ENCODE measurements at places on chromosomes 5 and 9.

GRCh38 chr5:17918373-17919104, 284.3 kb downstream of the TAF11L14 start:
- DNase-seq, result no peak

DNA sequence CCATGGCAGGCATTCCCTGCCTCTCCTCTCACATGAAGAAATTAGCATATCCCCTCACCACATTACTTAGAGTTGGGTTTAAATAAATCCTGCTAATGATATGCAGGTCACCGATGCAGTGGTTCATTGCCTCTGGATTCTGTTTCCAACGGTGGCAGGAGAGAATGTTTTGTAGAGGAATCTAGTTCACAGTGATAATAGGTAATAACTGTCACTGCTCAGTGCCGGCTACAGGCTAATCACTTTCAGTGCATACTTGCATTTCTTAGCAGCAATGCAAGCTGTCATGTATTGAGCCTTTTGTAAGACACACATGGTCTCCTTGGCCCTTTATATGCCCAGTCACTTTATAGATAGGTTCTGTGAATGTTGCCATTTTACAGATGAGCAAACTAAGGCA, 59.5 kb upstream of the INSYN2B start:
- no peak for DNase-seq

GRCh38 chr9:20490246-20490834, 132.0 kb downstream of the MLLT3 start:
- no peak for DNase-seq

DNA sequence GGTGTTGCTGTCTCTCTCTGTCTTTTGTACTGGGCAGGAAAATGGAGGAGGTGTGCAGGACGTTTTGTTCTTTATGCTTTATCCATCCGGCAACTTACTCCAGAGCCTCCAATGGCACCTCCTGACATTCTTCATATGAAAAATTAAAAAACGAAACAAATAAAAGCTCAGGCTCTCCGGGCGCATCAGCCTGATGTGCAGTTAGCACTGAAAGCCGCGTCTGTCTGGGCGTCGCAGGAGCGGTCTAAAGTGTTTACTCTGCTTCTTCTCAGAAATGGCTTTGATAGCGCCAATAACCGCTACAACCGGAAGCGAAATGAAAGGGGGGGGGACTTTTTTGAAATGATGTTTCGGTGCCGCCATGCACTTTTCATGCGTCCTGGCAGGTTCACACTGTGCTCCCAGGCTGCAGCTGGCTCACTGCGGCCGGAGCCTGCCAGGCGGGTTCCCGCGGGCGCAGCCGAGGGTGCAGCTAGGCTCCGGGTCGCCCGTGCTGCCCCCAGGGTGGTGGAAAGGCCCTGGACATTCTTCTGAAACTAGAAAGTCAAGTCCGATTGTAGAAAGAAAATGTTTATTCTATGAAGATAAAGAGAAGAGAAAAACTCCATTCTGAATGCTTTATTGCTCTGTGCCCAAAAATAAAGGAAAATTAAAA, 407.7 kb upstream of the IRX1 start:
- DNase-seq, result no peak

GRCh38 chr5:56190497-56190896, 42.6 kb downstream of the ANKRD55 start:
- DNase-seq, result no peak

DNA sequence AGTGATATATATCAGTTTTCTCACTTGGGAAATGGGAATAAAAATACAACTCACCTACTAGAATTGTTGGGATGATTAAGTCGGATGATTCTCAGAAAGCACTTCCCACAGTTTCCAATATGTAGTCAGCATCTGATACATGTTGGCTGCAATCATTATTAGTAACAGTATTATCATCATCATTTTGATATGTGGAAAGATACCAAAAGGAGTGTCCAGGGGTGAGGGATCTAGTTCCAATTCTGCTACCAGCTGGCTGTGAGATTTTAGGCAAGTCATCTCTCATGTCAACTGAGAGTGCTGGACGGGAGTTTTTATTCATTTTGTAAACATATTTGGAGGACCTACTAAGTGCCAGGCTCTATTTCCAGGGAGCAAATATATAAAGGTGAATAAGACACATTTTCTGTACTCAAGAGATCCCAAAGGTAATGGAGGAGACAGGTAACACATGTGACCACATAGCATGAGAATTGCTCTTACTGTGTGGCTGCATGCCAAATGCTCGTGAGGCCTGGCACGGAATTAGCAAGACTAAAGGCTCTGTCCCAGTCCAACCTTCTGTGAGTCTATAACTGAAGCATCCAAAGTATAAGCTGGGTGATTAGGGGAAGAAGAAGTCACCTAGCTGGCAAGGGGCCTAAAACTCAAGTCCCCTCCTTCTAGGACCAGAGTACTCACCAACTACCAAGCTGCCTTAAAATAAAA, 83.0 kb downstream of the GRIA1 start:
- no peak for DNase-seq

GRCh38 chr9:121204121-121204520, 2.5 kb upstream of the RAB14 start:
- DNase-seq, result no peak

DNA sequence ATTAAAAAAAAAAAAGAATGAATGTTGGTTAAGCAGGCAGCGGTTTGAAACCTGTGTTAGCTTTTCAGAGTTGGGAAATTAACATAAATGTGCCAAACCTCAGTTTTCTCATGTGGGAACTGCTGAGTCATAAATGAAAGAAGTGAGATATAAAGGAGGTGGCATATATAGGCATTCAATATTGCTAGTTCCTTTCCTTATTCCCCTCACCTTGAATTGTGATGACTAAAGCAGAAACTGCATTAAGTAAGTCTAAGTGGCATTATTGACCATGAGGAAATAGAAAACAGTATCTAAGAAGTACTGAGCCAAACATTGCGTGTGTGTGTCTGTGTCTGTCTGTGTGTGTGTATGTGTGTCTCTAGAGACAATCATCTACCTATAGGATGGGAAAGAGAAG, 691.2 kb downstream of the TLR4 start:
- no peak for DNase-seq

GRCh38 chr5:90214991-90215390, 194.6 kb downstream of the CETN3 start:
- no peak for DNase-seq

GRCh38 chr9:110278080-110278707, 21.9 kb upstream of the TXN start:
- DNase-seq, result no peak

DNA sequence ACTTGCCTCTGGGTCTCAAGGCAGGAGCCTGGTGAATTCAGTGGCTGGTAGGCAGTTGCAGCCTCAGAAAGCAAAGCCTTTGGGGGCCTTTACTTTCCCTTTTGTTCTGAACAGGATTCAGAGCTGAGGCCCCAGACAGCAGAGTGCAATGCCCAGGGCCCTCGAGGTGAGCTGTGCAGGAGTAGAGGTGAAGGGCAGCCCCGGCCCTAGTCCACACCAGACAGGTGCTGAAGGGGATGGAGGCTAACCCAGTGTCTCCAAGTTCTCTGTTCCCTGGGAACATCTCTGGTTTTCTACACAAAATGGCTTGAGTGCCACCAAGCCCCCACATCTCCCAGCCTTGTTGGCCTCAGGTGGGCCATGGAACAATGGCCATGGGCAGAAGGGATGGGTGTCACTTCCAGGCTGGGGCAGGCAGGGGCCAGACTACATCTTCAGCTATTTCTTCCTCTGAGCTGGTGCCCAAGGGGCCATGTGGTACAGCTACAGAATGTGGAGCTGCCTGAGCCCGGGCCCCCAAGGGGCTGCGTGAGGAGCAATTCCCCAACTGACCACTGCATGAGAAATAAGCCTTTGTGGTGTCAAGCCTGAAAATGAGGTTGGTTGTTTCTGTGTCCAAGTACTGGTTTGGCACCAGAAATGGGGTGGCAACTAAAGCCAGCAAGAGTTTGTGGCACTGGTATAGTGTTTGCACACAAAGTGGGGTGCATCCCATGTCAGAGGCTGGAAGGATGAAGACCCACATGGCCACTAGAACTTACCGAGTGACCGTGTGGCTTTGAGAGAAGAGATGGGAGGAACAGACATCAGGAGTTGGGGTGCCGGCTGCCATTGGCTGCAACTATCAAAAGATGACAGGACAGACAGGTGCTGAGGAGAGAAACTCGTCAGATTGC, 57.8 kb downstream of the BARX1 start:
- DNase-seq, result peak; percentile 1

- DNase-seq, result no peak
Measured at GRCh38 chr9:129069862-129070641, 10.9 kb upstream of the DOLPP1 start.

DNA sequence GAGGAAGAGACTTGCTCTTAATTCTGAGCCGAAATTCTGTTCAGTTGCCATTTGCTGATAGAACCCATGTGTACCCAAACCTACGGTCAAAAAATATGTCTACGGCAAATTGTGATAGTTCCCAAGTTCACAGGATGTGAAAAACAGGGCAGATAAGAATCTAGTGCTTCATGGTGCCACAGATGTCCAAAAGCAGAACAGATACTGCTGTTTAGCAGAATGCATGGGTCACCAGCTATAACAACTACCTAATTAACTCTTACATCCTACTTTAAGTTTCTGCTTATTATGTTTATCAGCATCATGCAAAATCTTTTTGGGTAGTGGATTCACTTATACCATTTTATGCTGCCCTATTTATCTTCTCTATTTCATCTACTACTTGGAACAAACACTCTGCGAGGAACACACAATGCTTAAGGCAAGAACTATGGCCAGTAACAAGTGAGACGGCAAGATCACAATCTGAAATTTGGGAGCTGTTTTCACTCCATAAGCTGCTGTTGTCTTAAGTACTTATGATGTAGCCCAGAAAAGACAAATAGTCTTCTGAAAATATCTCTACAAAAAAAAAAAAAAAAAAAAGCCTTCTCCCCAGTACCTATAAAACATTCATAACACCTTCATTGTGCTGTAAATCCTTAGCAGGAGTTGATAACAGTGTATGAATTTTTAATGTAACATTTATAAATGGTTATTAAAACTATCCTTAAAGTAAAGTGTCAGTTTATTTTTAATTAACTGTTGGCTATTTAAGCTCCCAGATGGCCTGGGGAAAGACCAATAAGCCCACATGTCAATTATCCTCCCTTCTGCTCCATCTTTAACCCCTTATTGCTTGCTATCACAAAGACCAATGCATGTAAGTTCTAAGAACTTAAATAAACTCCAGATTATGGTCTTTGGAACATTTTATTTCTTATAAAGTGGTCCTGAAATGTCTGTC, 232.3 kb downstream of the TLR4 start:
- no peak for DNase-seq

GRCh38 chr9:79176014-79176697, 395.6 kb upstream of the TLE4 start:
- DNase-seq, result no peak

GRCh38 chr9:22238809-22239684, 207.6 kb upstream of the DMRTA1 start:
- DNase-seq, result no peak

GRCh38 chr5:179536676-179537075, 13.7 kb upstream of the RUFY1 start:
- no peak for DNase-seq

- no peak for DNase-seq
Measured at GRCh38 chr5:96896806-96897205, 20.5 kb downstream of the ERAP2 start.

GRCh38 chr5:125576822-125577221, 830.4 kb upstream of the ZNF608 start:
- DNase-seq, result no peak

DNA sequence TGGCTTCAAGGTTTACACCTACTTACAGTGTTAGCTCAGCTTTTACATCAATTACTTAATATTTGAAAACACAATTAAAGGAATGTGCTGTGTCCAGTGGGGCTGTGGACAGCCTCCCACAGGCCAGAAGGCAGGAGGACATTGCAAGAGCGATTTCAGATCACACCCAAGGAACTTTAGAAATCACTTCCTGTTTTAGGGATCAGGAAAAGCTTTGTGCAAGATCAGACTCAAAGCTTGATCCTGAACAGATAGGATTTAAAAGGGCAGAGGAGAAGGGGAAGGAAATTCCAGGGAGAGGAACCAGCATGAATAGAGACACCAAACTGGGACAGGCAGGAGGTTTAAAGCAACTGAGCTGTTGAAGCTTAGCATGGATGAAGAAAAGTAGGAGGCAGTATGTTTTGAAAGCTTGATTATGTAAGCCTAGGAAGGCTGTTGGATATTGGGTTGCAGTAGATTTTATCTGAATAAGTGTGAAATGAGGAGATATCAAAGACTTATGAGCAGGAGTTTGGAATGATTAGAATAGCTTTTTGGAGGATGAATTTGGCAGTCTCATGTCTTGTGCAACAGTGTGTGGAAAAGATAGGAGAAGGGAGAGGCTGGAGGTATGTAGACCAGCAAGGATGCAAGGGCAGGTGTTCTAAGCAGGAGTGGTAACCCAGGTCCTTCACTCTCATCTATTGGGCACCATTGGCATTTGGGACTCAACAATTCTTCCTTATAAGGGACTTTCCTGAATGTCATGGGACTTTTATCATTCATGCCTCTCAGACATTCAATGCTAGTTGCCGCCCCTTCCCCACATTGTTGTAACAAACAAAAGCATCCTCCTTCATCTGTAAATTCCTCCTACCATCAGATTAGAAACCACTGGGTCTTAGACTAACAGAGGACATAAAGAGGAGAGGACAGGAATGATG, 123.5 kb downstream of the TARS1 start:
- DNase-seq, result no peak

DNA sequence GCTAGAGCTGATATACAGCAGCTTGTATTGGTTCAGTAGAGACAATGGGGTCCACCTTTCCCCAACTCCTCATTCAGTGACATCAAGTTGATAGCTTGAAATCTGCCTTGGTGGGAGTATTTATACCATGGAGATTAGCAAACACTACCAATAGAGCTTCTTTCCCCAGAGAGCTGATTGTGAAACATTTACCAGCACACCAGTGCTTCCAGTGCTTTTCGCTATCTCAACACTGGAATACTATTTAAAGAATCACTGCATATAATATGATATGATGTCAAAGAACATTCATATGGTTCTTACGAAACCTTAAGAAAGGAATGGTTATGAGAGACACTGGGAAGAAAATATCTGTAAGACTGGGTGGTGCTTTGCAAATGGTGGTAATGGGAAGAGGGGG, 21.8 kb upstream of the RNF145 start:
- DNase-seq, result no peak

- no peak for DNase-seq
Measured at GRCh38 chr5:40652441-40653220, 27.1 kb upstream of the PTGER4 start.
